ENCODE measurements at places on chromosomes 11 and 22.

DNA sequence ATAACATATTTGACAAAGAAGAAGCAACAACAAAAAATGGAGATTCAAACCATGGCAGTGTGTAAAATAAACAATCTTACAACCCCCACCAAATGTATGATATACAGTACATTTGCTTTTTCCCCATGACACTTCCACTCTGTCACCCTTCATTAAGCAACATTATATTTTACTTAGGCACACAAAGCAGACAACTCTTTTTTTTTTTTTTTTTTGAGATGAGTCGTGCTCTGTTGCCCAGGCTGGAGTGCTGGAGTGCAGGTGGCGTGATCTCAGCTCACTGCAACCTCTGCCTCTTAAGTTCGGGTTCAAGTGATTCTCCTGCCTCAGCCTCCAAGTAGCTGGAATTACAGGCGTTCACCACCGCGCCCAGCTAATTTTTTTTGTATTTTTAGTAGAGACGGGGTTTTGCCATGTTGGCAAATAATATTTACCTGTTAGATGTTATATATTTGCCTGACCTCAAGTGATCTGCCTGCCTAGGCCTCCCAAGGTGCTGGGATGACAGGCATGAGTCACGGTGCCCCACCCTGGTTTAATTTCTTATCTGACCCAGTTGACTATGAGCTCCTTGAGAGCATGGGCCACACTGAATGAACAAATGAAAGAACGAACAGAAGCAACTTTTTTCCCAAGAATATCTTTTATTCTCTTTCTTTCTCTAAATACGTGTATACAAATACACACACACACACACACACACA is 5.5 kb upstream of the PCF11 start:
- no peak for DNase-seq

DNA sequence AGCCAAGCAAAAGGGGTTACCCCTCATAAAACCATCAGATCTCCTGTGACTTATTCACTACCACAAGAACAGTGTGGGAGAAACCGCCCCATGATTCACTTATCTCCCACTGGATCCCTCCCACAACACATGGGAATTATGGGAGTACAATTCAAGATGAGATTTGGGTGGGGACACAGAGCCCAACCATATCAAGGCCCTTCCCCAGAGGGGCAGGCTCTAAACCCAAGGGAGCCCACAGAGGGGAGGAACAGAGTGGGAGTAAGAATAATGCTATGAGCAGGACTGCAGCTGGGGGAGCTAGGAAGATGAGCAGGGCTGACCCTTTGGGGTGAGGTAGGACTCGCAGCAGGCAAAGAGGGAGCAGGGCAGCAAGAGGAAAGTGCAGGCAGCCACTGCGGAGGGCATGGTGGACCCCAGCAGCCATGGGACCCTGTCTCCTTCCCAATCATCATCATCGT is 59.3 kb downstream of the CD82 start:
- no peak for DNase-seq

DNA sequence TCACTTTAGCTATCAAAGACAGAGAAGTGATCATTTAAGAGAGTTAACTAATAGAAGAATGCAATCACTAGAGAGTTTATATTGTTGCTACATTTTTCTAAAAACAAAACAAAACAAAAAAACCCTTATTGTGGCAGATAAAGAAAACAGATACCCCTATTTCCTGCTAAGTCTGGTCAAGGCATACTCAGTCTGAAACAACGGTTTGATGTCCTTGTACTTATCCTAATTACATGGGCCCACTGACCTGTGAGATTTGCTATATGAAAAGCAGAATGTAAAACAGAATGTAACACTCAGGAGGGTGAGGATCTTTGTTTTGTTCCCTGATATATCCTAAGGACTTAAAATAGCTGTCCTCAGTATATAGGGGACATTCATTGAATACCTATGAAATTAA is 24.6 kb downstream of the MAML2 start:
- DNase-seq: no peak

GRCh38 chr11:120625565-120625964 is 114.0 kb downstream of the GRIK4 start:
- DNase-seq: no peak

DNA sequence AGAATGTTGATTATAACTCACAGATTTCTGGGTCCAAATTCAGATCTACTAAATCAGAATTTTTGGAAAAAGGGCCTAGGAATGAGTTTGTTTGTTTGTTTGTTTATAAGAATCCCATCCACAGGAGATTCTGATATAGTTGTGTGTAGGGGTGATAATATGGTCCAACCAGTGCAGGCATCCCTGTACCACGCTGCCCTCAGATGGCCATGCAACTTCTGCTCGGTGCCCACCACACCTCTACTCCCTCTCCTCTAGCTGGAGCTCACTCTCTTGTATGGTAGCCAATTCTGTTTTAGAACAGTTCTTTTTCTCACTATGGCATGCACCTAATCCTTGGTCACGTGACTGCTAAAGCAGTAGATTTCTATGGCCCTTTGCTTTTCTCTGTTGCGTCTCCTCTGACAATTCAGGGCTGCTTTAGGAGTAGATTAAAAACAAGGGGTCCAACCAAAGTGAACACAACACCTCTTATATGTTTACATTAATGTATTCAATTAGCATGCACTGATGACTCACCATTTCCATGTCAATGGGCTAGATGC is 103.3 kb upstream of the KCNA4 start:
- no peak for DNase-seq

DNA sequence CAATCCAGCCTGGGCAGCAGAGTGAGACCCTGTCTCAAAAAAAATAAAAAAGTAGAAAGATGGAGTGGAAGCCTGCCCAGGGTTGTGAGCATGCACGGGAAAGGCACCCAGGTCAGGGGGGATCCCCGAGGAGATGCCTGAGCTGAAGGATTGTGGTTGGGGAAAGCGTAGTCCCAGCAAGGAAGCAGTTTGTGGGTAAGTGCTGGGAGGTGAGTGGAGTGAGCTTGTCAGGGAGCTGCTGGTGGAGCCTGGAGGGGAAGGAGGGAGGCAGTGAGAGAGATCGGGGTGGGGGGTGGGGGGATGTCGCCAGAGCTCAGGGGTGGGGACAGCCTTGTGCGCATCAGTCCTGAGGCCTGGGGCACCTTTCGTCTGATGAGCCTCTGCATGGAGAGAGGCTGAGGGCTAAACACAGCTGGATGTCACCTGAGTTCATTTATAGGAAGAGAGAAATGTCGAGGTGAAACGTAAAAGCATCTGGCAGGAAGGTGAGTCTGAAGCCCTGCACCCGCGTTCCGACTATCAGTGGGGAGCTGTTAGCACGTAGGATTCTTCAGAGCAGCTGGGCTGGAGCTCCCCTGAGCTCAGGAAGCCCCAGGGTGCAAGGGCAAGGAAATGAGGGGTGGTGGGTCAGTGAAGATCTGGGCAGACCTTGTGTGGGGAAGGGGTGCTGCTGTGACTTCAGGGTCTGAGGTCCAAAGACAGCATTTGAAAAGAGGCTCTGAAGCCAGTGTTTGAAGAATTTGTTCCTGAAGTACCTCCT is 10.2 kb downstream of the TMEM121B start:
- DNase-seq: no peak

- no peak for DNase-seq
Observed at GRCh38 chr11:82523141-82523540, 210.5 kb downstream of the FAM181B start.

- no peak for DNase-seq
Observed at GRCh38 chr22:17418890-17419324, 49.6 kb downstream of the CECR2 start.

- no peak for DNase-seq
Observed at GRCh38 chr22:36256478-36256877, 3.5 kb downstream of the APOL1 start.

DNA sequence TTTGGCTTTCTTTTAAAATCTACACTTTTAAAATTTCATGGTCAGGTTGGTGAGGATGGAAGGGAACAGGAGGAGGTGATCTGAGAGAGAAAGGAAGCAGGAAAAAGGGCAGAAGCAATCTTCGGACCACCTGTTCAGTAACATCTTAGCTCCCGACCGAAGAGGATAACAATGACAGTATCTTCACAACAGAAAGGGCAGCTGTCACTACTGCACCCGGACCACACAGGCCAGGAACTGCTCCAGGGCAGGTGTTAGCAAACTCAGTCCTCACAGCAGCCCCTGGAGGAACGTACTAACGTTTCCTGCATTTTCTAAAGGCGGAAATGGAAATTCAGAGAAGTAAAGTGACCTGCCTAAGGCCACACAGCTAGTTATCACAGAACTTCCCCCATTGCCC is 16.8 kb downstream of the PTPN5 start:
- DNase-seq: no peak

DNA sequence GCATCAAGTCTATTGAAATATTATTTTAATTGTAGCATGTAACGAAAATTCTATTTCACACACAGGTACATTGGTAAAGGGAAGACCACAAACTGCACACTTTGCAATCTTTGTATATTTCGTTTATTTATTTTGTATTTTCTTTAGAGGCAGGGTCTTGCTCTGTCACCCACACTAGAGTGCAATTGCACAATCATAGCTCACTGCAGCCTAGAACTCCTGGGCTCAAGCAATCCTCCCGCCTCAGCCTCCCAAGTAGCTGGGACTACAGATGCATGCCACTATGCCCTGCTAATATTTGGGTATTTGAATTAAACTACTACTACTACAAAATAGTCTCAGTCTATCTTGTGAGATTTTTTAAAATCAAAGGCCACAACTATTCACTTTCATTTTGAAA is 42.7 kb downstream of the GAB2 start:
- DNase-seq: no peak
